ENCODE measurements at places on chromosomes 16 and 17.

- no peak for DNase-seq
Observed at GRCh38 chr17:48641541-48642058, 15.4 kb upstream of the HOXB9 start.

DNA sequence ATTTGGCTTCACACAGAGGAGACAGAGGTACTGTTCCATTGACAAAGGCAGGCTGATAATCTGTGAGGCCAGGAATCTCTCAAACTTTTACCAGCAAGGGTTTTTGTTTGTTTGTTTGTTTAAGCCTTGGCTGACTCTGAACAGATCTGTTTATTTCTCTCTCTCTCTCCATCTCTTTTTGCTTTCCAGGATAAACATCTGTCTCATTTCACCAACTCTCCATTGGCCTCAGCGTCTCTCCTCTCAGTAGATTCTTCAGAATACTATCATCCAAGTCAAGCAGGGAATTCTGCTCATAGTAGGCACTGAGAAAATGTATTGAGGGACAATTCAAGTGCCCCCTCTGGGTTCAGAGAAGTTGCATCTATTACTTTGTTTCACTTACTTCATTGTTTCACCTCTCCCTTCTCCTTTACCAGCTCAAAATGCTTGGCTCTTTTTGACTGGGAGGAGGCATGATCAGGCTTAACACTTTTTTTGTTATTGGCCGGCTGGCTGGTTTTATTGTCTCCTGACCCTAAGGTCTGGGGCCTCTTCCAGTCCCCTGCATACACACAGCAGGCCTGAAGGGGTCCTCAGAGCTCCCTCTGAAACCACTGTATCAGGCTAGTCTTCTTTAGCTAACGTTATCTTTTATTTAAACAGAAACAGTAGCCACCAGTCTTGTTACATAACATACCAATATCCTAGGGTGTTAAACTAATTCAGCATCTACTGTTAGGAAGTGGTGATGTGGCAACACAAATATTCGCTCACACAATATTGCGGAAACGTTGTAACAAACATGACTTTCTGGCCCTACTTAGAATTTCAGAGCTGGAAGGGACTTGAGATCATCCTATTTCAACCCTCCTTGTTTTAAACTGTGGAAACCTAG, 2.0 kb upstream of the YPEL2 start:
- no peak for DNase-seq

- no peak for DNase-seq
Observed at GRCh38 chr16:55035029-55035428, 104.4 kb downstream of the IRX5 start.

DNA sequence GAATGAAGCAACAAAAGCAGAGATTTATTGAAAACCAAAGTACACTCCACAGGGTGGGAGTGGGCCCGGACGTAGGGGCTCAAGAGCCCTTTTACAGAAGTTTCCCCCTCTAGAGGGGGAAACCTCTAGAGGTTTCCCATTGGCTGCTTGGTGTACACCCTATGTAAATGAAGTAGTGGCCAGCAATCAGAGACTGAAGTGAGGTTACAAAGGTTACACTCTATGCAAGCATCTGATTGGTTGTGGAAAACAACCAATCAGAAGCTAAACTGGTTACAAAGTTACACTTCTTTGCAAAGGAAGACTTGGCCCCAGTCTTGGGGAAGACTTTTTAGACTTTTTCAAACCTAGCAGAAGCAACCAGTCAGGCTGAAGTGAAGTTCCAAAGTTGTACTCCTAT, 27.1 kb downstream of the CRAMP1 start:
- DNase-seq: no peak

DNA sequence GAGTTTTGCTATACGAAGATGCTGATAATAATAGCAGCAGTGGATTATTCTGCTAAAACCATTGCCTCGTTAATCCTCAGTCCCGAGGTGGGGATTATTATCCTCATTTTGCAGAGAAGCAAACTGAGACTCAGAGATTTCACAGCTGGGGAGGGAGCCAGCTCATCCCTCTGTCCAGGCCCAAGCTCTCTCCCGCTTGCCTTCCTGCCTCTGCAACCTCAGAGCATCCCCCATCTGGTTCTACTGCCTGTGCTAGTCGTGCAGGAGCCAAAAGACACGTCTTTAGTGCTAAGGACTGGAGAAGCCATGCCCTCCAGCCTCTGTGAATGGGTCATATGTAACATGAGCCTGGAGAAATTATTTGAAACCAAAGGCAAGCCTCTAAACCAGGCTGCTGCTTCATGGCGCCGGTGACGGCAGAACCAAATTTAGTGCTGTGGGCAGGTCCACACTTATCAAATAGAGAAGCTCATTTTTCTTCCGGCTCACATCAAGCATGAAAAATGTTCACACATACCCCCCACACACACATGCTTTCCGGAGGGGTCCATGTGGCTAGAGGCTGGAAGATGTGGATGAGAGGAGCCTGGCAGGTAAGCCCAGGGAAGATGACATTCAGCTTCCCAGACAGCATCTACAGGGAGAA, 13.5 kb downstream of the MAPT start:
- DNase-seq: no peak

DNA sequence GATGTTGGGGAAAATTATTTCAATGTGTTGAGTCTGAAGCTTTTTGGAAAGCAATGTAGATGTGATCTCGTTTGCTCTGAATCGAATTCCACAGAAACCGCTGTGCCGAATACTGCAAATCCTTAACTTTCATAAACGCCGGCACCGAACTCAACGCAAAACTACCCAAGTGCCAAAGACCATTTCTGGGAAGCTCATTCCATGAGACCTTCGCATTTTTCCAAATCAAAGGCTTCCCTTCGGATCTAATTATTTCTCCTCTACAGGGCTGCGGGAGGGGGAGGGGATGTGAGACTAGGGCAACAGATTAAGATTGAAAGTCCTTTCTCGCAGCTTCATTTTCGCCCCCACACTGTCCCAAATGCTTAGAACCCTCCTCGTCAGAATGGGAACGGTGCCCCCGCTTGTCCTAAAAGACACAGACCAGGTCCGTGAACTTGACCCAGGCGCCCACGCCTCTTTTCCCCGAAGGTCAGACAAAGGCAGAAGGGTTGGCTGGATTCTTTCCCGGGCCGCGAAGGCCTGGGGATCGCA, 4.0 kb downstream of the PRAC1 start:
- DNase-seq: no peak

DNA sequence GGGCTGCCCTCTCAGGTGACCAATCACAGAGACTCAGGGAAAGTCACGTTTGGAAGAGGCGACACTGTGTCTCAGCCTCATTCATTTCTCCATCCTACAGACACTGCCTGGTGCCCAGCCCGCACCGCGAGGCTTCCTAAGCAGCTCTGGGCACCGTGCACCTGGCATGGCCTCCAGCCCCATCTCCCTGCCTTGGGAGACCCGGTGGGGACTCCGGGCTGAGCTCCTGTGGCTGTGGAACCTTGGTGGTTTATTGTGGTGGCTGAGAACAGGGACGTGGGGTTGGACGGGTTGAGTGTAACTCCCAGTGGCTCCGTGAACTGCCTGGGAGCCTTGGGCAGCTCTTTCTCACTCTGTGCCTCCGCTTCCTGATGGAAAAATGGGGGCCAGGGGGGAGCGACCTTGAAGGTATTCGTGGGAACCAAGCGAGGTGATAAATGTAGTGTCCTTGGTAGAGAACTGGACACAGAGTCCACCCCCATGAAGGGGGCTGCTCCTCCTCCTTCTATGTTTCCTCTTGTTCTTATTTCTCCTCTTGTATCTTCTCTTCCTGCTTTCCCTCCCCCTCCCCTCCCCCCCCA, 215.4 kb downstream of the SEC14L1 start:
- DNase-seq: no peak

GRCh38 chr16:89031715-89032659, 55.0 kb upstream of the CBFA2T3 start:
- no peak for DNase-seq

GRCh38 chr17:74599448-74599939, 7.4 kb upstream of the CD300LD start:
- no peak for DNase-seq

DNA sequence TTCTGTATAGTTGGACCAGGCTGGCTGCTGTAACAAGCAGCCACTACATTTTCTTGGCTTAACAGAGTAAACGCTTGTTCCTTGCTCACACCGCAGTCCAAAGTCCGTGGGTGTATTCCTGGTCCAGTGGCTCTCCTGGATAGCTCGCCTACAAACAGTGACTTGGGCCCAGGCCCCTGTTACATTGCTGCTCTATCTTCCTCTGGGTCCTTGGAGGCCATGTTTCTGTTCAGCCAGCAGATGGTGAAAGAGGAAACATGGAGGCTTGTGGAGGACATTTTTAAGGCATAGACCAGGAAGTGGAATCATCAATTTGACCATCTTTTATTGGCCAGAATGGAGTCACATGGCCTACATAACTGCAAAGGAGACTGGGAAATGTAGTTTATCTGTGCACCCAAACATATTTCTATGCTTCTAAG, 55.1 kb downstream of the ATP2C2 start:
- no peak for DNase-seq

GRCh38 chr16:2856061-2856670, 1.8 kb downstream of the PRSS22 start:
- no peak for DNase-seq

- DNase-seq: no peak
Observed at GRCh38 chr17:5583426-5584382, 605 bp downstream of the NLRP1 start.

DNA sequence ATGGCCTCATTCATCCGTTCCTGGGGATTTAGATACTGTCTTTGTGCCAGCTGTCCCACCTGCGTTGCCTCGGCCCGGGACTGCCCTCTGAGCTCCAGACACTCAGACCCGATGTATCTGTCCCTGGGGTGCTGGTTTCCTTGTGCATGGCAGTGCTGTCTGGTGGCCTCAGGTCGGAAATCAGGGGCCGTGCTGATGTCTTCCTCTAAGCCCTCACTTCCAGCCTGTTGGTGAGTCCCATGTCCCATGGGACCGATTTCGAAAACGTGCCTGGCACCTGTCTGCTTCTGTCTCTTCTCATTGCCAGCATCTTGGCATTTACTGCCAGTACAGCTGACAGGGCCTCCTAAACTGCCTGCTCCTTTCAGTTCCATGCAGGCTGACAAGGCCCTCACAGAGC, 22.1 kb downstream of the NT5M start:
- DNase-seq: no peak

DNA sequence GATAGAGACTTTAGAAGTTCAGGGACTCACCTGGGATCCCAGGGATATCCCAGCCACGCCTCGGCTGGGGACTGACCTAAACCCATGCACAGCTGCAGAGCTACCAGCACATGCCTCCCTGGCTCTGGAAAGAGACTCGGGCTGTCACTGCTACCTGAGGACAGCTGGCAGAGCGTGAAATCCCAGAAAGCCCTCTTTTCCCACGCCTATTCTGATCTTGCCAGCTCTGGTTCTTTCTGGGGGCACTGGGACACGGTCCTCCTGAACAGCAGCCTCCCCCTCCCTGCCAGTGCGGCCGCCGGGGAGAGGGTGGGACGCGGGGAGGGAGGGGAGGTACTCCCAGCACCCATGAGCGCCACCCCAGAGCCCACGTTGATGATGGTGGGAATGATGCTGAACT, 10.8 kb downstream of the P2RX5 start:
- DNase-seq: no peak

GRCh38 chr17:50219342-50219741, 17.9 kb upstream of the COL1A1 start:
- no peak for DNase-seq

GRCh38 chr16:66619534-66620428, 15.3 kb downstream of the CMTM3 start:
- DNase-seq: no peak

DNA sequence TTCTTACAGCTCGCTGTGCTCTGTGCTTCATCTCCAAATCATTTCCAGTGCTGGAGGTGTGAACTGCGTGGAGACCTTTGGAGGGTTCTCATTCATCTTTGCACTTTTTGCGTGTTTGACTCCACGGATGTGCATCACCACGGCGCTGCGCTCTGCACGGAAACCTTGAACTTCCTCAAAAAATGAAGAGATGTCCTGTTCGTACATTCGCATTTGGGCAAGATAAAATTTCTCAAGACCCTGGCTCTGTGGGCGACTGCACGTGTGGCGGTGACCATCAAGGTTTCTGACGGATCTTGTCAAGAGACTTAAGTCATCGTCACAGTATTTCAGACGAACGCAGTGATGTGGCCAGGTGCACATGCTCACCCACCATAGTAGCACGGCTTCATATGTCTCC, 10.3 kb upstream of the PVALEF start:
- DNase-seq: no peak

DNA sequence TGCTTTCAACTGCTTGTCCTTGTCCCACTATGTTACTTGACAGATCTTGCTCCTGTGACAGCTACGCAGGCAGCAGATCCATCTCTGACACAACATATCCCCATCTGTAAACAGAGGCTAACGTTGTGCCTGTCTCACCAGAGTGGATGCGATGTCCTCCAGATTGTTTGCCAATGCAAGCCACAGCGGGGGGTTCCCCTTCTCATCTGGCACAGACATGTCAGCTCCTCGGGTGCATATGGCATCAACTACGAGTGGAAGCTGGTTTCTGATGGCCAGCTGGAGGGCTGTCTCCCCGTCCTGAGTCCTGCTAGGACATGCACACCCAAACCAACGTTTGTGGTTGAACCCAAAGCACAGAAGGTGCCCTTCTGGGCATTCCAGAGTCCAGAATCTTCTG, 39.0 kb downstream of the CYB5D2 start:
- DNase-seq: no peak

- DNase-seq: no peak
Observed at GRCh38 chr16:21071741-21072140, 78.9 kb downstream of the DNAH3 start.

DNA sequence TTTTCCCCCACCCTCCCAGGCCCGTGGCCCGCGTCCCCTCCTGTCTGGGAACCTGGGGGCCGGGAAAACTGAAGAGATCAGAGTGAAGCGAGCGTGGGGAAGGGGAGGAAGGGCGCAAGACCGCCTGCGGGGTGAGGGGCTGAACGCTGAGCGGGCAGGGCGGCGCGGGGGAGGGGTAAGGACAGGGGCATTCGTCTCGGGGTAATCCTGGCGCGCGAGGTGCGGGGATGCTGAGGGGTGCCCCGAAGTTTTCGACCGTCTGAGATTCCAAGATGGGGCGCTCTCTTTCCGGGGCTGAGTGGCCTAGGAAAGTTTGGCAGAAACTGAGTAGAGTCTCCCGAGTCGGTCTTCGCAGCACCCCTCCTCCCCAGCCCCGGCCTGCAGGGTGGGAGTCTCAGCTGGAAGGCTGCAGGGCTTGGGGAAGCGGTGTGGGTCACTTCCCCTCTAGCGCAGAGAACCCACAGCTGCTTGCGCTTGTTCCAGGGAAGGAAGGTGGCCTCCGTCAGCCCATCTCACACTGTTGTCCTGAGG, 555 bp downstream of the TTYH2 start:
- DNase-seq: no peak

- DNase-seq: no peak
Observed at GRCh38 chr17:19610879-19611278, 37.7 kb upstream of the ALDH3A2 start.
